Occipital lobe (tissue), 3 donors: ENCODE measurements at places on chromosomes 7 and 10. TPM values are rescaled to one million over a fixed set of nuclear protein-coding genes. Genes with fewer than 3 reads are reported as not detected.

KIF11 gene
- total RNA-seq = 7.3 TPM

DNA sequence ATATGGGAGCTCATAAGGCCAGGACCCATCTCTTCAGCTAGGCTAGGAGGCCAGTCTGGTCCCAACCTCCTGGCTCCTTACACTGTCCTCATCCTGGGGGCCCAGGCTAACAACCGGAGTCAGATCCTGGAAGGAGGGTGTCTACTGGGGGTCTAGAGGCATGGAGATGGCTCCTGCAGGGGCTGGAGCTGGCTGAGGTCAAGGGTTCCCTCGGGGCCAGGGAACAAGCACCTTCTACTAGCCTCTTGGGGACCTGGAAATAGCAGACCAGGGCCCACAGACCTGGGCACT, 37.2 kb downstream of the CLRN3 start:
- DNase-seq = no peak

HOXA13 gene
- total RNA-seq = not detected

GRCh38 chr7:140283472-140283871, 106.7 kb upstream of the KDM7A start:
- no peak for DNase-seq

GRCh38 chr7:152074673-152075072, 49.2 kb downstream of the GALNT11 start:
- no peak for DNase-seq

GRCh38 chr7:29424984-29425309, 138.7 kb upstream of the PRR15 start:
- DNase-seq = no peak

GRCh38 chr10:57624856-57625592, 642.7 kb downstream of the IPMK start:
- no peak for DNase-seq

DNA sequence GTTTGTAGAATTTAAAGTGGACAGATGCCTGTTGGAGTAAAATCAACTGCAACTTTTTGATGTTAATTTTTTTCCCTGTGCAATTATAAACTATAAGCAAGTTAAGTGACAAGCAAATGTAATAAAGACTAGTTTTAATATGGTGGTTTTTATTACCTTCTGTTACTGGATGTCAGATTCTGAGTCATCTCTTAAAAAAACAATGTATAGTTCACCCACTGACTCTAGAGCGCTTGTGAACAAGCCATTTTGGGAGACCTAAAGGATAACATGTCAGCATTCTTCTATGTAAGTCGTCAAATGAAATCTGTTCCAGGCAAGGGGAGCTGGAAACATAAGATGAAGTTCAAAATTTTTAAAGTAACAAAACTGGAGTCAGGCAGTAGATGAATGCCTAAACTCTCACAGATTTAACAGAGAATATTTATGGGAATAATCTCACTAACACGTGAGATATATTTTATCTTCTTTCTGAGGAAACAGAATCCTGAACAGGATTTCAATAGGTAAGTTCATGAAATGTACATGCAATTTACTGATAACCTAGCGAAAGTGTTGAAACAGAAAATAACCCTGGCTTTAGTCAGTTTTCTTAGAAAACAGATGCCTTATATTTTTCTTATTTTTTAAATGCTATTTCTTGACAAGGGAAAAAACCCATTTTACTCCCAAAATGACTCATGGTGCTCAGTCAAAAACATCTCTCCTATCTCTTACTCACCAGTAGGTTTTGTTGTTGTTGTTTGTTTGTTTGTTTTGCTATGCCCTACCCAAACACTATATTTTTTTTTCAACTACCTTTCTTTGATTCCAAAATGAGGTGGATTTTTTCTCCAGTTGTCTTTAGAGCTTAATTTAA, 91.7 kb downstream of the SLC39A12 start:
- no peak for DNase-seq

GRCh38 chr7:53110425-53110824, 75.0 kb downstream of the POM121L12 start:
- DNase-seq = no peak

DNA sequence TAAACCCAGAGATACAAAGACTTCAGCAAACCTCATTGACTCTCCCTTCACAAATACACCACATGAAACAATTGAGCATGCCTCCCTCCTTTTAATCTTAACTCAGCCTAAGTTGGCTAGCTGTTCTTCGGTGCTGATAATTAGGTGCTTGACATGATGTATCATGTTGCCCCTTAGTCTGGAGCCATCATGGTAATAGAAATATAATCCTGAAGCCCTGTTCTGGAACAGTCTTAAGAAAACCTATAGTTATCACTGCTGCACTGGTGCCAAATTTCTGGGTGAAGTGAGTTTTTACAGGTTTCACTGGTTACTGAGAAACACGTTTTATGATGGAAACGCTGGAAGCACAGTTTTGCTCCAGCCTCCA, 306.1 kb downstream of the LRMDA start:
- DNase-seq = no peak

- DNase-seq = no peak
These were observed 56.1 kb upstream of the SH2B2 start for GRCh38 chr7:102230593-102230992.

DNA sequence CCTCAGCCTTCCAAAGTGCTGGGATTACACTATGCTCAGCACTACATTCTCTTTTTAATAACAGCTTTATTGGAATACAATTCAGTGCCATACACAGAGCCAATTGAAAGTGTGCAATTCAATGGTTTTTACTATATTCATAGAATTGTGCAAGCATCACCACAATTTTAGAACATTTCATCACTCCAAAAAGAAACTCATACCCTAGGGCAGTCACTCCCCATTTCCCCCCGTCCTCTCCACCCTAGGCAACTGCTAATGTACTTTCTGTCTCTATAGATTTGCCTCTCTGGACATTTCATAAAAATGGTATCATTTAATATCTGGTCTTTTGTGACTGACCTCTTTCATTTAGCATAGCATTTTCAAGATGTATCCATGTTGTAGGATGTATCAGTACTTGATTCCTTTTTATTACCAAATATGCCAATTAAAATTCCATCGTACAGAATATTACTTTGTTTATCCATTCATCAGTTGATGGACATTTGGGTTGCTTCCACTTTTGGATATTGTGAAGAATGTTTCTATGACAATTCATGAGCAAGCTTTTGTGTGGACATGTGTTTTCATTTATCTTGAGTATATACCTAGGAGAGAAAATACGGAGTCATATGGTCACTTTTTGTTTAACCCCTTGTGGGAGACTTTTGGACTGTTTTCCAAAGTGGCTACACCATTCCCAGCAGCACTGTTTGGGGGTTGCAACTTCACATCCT, 6.3 kb upstream of the XPNPEP1 start:
- DNase-seq = no peak

- DNase-seq = no peak
These were observed 731.2 kb upstream of the IGFBP3 start for GRCh38 chr7:46652317-46652716.

- no peak for DNase-seq
These were observed 26.4 kb upstream of the ANKRD1 start for GRCh38 chr10:90947030-90947960.

PTPRZ1 gene
- total RNA-seq = 250 TPM

C10orf67 gene
- total RNA-seq = 0.16 TPM

MEIG1 gene
- total RNA-seq = not detected

GRCh38 chr10:11037991-11038390, 20.3 kb downstream of the CELF2 start:
- DNase-seq = no peak

GRCh38 chr10:78491812-78492211, 458.1 kb downstream of the RPS24 start:
- no peak for DNase-seq

SLC13A4 gene
- total RNA-seq = 7.6 TPM
